GM18507 (cell line): ENCODE measurements at places on chromosomes 11 and 22.

DNA sequence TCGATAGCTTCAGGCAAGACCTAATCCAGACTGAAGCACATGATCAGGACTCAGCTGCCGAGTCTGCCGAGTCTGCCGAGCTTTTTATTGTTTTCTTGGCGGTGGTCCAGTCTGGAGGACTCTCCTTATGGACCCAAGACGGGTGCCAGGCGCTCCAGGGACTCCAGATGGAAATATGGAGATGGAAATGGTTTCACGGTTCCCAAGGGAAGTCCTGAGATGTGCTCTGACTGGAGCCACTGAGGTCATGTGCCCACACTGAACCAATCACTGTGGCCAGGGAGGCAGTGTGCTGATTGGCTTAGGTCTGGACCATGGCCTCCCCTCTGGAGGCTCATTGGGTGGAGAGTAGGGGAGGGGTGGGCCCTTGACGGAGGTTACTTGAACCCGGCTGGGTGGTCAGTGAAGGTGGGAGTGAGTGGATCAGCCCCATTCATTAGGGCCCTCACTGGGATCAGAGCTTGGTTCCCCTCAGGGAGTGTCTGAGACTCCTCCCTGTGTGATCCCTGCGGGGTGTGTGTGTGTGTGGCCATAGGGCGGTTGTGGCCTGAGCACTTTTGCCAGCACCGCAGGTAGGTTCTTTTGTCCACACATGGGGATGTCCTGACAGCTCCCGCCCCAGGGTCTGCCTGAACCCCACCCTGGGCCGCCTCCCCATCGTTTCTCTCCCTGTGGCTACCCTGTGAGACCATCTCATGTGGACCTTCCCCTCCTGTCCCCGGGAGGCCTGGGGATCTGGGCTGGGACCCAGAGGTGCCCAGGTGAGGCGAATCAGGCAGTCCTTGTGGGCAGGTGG lies 14.0 kb downstream of the RPS6KA4 start:
- no peak for DNase-seq

DNA sequence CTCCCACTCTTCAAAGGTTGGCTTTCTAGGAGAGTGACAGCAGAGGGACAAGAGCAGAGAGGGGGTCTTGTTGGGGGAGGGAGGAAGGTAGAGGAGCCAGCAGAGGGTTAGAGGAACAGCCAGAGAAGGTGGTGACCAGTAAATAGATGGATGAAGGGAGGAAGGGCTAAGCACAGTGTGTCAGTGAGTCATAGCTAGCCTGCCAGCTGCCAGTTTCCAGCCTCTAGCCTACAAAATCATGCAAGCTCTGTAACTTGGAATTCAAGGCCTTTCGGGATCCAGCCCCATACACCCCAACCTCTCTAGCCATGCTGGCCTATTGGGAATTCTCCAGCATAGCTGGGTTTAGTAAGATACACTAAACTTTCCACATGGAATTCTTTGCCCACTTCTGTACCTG lies 147.4 kb upstream of the TEAD1 start:
- DNase-seq, result no peak

DNA sequence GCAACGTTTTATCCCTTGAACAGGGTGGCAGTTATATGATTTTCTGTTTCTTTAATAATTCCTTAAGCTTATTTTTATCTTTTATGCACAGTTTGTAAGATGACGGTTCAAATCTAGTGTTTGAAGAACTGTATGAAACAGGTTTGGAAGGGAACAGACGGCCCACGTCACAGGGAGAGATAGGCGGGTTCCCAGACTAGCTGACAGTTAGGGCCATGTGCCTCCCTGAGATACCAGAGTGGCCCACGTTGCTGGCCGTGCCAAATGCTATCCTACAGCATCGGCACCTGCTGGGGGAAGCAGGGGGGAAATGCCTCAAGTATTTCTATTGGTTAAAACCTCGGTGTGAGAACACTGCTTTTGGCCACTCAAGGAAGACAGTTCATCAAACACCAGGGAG lies 50.2 kb upstream of the BID start:
- no peak for DNase-seq

DNA sequence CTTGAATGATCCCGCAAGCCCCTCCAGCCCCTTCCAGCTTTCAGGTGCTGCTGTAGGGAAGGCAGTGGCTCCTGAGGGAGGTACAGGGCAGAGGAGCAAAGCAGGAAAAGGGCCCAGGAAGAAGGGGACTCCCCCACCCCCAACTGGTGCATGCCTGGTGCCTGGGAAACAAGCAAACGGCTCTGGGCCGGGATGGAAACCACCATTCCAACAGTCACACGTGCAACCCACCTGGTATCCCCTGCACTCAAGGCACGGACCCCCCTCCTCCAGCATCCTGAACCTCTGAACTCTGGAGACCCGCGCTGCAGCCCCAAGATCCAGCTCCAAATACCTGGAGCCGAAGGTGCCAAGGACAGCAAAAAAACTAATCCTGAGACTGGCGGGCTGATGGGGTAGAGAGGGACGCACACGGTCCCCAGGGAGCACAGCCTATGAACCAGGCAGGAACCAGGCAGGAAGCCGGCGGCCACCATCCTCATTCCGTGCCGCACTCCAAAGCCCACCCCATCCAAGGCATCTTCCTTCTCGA lies 537 bp downstream of the SCN4B start:
- DNase-seq, result no peak

GRCh38 chr11:563066-563811 lies 2.5 kb downstream of the RASSF7 start:
- DNase-seq, result no peak

DNA sequence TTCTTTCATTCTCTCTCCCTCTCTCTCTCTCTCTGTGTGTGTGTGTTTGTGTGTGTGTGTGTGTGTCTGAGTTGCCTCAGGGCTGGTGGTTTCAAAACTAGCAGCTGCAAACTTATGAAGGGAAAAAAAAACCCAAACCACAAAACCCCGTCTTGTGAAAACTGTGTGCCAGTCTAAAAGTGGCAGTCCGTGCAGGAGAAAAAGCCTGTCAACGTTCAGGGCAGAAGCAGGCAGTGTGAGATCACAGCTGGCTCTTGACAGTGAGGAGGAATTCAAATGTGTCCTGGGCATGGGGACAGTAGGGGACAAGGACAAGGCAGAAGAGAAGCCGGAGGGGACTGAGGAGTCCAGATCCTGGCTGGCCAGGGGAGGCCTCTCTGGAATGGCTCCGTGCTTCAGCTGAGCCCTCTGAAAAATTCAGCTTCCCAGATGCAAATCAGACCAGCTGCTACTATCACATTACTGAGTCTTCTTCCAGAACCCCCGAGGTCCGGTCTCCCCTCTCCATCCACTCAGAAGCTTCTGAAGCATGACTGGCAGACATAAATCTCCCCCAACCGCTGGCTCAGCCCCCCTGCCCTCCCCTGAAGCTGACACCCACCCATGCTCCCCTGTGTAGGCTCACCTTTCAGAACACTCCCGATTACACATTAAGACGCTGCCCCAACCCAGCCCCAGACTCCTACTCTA lies 31.9 kb downstream of the FLI1 start:
- no peak for DNase-seq
